Activated T-helper 1 cell treated with Interleukin-2 at 50 U/mL for 16 hours (primary cell): ENCODE measurements at places on chromosomes 6 and 20.

DNA sequence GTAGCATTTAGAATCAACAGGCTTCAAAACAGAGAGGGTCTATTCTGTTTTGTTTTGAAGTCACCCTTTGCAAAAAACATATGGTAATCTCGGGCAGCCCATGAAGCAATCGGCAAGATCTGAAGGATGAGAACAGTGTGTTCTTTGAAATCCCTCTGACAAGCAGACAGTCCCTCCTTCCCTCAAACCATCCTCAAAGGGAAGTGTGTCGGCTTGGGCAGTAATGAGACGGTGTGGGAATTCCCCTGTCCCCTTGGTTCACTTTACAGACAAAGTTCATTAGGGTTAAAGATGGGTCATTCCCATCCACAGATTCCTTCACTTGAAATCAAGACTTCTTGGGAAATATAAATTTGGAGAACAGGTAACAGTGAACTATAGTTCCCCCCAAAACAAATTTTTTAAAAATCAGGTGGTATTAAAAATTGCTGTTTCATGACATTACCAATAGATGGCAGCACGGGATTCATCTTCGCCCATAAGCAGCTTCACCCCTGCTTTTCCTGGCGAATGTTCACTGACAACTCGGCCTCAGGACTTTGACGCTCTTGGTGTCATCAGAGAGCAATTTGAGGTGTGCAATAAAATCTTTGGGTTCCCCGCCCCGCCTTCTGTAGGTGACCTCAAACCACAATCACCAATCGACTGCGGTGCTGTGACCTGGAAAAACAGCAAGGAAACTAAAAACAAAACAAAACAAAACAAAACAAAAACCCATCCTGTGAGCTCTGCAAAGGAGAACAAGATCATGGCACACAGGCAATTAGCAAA is 159.3 kb upstream of the TNFAIP3 start:
- DNase-seq = peak; percentile 57

- peak; percentile 66 for DNase-seq
Observed at GRCh38 chr20:50192364-50193198, 2.0 kb downstream of the CEBPB start.

DNA sequence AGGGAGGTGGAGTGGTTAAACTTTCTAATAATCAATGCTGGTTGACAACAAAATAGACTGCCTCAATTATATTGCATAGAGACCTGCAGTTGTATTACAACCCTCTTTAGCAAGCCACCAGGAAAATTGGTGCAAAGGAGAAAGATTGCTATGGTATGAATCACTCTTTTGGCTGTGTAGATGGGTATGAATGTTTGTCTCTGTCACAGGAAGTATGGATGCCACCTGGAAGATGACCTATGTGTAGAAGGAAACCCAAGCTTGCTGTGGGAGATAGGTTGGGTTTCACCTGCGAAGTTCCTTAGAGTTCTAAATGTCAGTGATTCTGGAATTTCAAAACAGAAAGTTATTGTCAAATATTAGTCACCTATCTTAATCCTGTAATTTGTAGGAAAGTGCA is 134.6 kb downstream of the SOBP start:
- no peak for DNase-seq

GRCh38 chr20:19478320-19478895 is 266.0 kb downstream of the SLC24A3 start:
- DNase-seq = no peak

- no peak for DNase-seq
Observed at GRCh38 chr6:75751443-75751842, 2.4 kb downstream of the MYO6 start.

- no peak for DNase-seq
Observed at GRCh38 chr6:95489185-95489863, 88.0 kb upstream of the MANEA start.

GRCh38 chr6:52139985-52140680 is 46.0 kb upstream of the IL17A start:
- DNase-seq = no peak

GRCh38 chr6:39221779-39222641 is 7.3 kb downstream of the KCNK5 start:
- no peak for DNase-seq

- no peak for DNase-seq
Observed at GRCh38 chr6:159169193-159169555, at the start of gene FNDC1. Gene FNDC1, plus strand, starts transcription at chr6:159169400. Its CDS starts 197 bp downstream, at chr6:159169597.

- no peak for DNase-seq
Observed at GRCh38 chr6:35105078-35105477, 36.1 kb downstream of the TCP11 start.

DNA sequence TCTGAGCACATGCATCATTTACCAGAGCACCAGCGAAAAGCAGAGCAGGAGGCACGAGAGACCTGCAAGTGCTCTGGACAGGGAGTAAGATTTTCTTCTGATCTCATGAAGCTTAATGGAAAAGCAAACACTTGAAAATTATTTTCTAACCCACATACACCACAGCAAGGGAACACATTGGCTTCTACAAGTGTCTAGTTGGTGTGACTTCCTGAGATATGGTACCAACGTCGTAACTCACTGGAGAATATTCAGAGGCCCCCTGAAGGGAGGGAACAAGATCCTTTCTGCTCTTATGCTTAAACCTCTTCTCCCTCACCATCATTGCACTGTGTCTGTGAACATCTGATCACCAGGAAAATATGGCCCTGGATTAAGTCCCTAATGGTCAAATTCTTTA is 48.6 kb downstream of the PSMB1 start:
- DNase-seq = no peak

- no peak for DNase-seq
Observed at GRCh38 chr6:38723783-38724182, 8.7 kb downstream of the DNAH8 start.

DNA sequence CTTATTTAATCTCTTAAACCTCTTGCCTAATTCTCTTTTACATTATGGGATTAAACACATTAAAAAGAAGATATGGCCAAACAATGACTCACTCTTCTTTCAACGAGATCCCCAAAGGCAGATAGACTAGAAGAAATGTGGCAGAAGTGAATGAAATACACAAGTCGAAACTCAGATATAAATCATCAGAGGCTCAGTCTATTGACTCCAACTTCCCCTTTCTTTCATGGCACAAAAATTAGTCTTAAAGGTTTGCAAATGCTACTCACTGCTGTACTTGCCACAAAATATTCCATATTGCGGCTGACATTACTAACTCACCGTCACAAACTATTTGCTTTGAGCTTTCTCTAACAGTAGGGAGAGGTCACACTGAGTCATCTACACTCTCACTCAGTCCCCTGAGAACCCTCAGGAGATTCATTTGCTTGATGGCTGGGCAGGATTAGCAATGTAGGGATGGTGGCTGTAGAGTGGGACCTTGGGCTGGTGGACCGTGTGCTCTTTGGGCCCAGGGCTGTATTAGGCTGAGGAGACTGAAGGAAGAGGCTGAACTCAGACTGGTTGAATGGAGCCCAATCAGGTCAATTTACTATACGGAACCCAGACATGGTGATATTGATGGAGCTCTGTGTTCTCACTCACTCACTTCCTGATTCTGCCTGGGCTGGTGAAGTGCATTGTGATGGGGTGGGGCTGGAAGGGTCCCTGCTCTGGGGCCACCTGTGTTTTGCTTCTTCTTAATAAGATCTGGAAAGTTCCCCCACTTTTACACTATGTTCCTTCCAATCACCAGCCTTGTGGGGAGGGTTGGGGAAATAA is 42.8 kb upstream of the UBR2 start:
- no peak for DNase-seq

GRCh38 chr6:12516070-12516469 is 200.5 kb upstream of the PHACTR1 start:
- no peak for DNase-seq
